ENCODE measurements at places on chromosomes 7 and 10.
A peak's percentile ranks its signal among the peaks of the same experiment; 100 is the strongest.

DNA sequence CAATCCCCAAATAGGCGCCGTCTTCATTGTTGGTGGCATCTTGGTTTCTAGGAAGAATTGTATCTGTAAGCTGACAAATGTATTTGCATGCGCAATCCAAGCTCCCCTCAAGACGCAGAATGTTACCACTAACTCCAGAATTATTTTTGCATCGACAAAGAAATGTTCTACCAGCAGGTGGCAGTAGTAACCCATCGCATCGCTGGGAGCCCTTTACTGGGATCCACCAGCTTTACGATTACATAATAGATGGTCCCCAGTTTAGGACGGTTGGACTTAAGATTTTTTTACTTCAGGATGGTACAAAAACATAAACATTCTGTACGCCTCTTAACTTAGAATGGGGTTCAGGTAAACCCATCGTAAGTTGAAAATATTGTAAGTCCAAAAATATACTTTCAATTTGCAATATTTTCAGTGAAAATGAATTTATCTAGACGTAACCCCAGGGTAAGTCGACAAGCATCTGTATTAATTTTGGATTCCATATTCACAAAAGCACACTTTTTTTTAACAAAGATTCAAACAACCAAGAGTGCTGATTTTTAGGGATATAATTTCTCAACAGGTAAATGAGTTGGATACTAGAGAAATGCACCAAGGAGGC, 114.0 kb upstream of the COBL start:
- DNase-seq, result no peak

- no peak for DNase-seq
Observed at GRCh38 chr10:88932539-88933256, 19.9 kb downstream of the ACTA2 start.

DNA sequence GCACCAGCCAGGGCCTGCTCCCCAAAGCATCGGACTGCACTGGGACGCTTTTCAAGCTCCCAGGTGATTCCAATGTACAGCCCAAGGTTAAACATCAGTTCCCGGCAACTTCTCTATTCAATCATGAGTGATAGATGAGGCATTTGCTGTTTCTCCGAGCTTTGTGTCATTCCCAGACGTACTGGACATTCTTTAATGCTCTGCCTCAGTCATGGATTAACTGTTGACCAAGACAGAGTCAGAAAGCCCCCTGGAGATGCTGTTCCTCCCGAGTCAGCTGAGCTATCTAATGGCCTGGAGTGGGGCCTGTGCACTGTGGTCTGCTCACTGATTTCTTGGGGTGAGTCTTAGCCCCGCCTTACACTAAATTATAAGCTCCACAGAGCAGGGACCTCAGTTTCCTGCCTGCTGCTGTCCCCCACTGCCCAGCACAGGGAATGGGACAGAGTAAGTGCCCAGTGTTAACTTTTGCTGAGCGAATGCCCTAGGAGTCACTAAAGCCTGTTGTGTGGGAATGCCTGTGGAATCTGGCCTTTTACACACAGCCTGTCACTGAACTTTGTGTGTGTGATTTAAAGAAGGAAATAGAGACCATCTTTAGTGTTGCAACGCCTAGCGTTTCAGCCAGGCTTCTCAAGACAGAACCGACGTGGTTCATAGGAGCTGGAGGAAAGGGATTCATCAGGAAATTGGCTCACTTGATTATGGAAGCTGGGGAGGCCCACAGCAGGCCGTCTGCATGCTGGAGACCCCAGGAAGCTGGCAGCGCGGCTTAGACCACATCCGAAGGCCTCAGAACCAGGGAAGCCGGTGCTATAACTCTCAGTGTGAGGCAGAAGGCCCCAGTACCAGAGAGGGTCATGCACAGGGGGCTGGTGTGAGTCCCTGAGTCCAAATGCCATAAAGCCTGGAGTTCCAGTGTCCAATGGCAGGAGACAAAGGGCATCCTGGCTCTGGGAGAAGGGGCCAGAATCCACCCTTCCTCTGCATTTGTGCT, 29.3 kb upstream of the RNF32 start:
- DNase-seq, result no peak

DNA sequence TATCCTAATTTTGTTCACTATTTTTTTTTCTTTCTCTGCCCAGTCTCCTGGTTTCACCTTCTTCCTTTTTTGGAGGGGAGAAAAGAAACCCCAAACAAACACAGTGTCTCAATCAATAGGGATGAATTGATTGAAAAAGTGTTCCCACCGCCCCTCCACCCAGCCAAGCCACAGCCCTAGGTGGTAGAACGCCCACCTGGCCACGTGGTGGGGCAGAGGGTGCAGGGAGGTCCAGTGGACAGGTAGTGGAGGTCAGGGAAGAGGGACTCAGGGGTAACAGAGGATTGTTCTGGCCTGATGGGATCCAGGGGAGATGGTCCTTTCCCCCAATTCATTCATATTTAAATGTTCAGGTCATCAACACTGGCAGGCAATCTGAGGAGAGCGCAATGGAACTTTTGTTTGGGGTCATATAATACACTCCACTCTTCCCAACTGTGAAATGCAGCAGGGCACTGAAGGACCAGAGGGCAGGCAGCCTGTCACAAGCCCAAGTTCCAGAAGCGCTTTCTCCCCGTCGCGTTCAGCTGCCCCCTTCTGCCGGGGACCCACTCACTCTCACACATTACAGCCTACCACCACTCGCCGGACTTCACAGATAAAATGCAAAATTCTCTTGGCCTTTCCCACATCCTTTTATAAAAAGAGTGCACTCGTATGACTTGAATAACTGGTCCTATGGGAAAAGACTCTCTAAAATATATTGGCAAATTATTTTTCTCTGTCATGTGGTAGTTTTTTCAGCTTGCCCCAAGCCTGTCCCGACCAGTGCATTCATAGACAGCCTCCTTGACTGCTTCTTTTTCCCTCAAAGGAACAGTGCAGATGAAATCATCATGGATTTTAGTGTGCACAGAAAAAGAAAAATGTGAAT, 1.6 kb downstream of the INHBA start:
- DNase-seq, result no peak

DNA sequence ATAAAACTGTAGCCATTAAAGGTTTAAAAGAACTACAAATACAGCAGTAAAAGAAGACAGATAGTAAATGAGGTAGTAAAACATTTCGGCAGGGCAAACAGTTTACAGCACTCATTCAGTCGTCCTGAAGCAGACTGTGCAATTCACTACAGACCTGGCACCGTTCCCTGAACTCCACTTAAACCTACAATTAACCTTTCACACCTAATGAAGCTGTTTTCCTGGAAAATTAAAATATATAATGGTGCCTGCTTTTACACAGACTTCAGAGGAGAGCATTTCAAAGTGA, 335.3 kb downstream of the GFRA1 start:
- DNase-seq, result no peak

- no peak for DNase-seq
Observed at GRCh38 chr10:76433161-76434005, 1002.0 kb downstream of the LRMDA start.

- no peak for DNase-seq
Observed at GRCh38 chr10:18000601-18001000, 48.9 kb downstream of the SLC39A12 start.

GRCh38 chr7:27030393-27031050, 65.3 kb downstream of the HOXA1 start:
- DNase-seq, result no peak

DNA sequence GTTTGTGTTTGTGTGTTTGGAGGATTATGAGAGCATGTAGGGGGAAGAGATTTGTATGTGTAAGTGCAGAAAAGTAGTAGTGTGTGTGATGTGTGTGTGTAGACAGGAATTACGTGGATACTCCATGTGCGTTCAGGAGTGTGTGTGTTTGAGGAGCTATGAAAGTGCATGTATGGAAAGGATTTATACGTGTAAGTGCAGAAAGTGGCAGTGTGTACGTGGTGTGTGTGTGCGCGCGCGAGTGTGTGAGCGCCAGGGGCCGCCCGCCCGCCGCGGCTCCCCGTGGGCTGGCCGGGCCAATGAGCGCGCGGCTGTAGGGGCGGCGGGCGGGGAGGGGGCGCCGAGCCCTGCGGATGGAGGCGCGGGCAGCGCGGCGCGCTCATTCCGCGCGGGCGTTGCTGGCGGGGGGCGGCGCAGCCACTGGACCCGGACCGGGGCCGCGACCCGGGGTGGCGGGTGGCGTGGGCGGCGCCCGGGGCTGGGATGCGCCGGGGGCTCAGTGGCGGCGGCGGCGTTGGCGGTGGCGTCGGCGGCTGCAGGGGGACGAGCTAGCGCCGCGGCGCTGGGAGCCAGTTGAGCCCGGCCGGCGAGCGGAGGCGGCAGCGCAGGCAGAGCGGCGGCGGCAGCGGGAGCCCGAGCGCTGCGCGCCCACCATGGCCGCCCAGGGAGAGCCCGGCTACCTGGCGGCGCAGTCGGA, at the start of gene BICC1:
TSS of gene BICC1 (plus strand) at position 382 of the 697 bp plus-strand sequence. CDS start at position 654, 272 bp downstream.
- DNase-seq, result no peak

GRCh38 chr10:48506147-48506917, 98.5 kb downstream of the ARHGAP22 start:
- no peak for DNase-seq

DNA sequence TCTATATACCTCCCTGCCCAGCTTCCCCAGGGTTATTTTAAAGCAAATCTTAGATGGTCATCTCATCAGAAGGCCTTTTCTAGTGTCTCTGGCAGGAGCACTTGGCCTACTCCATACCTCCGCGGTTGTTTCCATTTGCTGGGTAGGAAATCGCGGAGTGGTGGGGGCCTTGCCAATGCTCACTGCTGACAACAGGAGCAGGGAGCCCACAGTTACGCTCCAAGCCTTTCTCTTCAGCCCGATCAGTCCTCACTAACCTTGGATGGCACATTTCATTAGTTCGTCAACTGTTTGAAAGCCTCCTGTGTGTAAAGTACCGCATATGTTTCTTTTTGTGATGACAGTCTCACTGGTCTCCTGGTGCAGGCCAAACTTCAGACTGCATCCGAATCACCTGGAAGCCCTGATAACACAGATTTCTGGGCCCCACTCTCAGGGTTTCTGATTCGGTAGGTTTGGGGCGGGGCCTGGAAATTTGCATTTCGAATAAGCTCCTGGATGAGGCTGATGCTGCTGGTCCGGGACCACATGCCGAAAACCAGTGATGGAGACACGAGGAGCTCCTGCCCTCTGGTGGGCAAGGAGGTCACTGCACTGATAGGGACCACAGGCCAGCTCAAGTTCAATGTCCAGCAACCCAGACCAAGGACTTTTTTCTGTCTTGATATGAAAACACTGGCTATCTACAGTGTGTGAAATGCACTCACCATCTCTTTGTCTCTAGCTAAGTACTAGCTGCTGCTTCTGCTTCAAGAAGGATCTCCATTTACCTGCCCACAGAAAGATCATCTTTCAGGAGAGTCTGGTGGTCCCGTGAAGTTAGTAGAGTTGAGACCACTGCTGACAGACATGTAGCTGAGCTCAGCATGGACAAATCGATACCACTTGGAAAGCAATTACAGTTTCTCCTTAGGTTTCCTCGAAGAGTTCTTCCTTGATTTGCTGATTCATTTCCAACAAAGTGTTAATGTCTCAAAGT, 14.0 kb downstream of the LRGUK start:
- DNase-seq, result peak; percentile 63

DNA sequence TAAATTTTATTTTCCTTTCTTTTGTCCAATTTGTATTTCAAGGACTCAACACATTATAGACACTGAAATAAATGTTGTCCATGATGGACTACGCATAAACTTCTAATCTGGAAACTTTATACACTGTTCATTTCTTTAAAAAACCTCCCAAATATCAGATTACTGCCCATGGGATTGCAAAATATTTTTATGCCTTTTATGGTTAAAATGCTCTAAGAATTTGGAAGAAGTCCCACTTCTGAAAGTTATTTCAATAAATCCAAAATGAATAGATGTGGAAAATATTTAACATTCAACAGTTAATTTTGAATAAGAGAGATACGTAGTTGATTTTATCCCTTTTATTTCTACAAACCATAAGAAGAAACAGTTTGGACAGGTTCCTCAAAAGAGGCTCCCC, 46.1 kb downstream of the CABCOCO1 start:
- DNase-seq, result no peak

GRCh38 chr10:92801978-92802872, 46.1 kb upstream of the EXOC6 start:
- no peak for DNase-seq

DNA sequence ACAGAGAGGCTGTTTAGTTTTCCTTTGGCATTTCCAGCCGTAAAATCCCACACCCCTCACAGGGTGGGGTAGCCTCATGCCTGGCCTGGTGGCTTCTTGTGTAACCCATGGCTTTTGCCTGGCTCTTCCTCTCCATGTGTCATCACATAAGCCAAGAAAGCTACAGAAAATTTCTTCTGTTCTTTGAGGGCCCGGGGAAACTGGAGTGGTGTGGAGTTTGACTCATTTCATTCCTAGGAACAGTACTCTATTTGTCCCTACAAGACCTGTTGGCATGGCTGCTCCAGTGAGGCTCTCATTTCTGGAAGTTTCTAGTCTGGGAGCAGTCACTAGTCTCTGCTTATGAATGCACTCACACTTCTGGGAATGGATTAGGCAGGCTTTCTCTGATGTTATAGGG, 523.9 kb downstream of the SUGCT start:
- DNase-seq, result no peak

- no peak for DNase-seq
Observed at GRCh38 chr7:139560678-139561077, 37.2 kb downstream of the CLEC2L start.

DNA sequence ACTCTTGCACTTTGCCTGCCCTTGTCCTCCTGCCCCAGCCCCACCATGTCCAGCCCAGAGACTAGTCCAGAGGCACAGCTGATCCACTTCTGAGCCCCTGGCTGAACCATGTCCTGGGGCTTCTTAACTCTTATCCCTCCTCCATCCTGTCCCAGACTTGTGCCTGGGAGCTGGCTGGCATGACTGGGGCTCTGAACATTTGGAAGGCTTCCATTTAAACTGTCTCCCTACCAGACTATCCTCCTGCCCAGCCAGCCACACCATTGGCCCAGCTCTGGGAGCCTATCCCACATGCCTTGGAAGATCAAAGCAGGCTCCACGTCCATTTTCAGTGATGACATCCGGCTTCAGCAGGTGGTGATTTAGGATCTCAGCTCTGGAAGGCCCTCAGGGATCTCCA, 57.4 kb downstream of the FAM241B start:
- no peak for DNase-seq

DNA sequence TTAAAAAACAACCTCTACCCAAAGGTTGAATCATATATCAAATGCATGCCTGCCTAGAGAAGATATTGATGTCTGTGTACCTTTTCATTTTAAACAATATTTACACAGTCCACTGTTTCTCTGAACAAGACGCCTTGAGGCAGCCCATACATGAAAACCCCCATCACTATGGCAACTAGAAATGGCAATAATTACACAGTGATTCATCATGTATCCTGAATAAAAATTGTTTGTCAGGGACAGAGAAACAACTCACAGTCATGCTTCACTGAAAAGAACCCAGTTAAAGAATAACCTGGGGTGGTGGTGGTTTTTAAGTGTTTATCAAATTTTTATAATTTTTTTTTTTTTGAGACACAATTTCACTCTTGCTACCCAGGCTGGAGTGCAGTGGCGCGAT, 19.7 kb downstream of the DNAJC12 start:
- no peak for DNase-seq

- no peak for DNase-seq
Observed at GRCh38 chr10:86815035-86815617, 58.7 kb downstream of the BMPR1A start.

- no peak for DNase-seq
Observed at GRCh38 chr10:31604646-31605170, 285.7 kb downstream of the ZEB1 start.

All from activated CD4-positive, CD25-positive, alpha-beta regulatory T cell treated with anti-CD3 and anti-CD28 coated beads, Interleukin-2, amount 50 U/mL, for 72 hours (primary cell).